Activated CD4-positive, alpha-beta T cell treated with anti-CD3 and anti-CD28 coated beads, Interleukin-2, amount 10 ng/mL, durations not matched to agents 7 days and 5 days (primary cell): ENCODE measurements at places on chromosomes 7 and 10. TPM values are rescaled to one million over a fixed set of nuclear protein-coding genes. Genes with fewer than 3 reads are reported as not detected.

DNA sequence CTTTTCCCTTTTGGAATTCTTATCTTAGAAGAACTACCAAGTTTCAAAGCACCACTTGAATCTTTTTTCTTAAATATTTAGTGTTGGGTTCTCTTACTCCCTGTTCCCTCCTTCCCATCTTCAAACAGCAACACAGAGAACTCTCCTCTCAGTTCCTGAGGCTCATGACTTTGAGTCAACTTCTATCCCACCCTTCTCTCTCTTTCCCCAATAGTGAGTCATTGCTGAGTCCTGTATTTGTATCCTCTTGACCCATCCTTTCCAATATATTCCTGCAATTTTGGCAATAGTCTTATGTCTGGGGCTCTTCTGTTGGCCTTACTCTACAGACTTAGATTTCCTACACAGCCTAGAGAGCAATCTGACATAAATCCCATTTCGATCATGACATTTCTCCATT is 20.8 kb upstream of the JCAD start:
- DNase-seq: no peak

Gene ADCY1
- total RNA-seq: 1.5 TPM

DNA sequence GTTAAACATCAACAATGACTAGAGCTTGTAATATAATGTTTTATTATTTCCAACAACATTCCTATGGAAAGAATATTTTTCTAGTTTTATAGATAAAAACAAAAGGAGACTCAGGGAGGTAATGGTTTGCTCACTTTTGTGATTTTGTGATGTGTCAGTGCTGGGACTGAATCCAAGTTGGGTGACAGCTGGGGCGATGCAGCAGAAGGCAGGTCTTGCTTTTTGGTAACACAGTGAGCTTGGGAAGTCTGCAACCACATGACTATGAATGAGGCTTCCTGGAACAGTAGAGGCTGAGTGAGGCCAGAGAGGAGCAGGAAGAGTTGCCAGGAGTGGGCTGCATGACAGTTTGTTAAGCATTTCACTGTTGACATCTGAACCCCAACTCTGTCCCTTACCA is 4.9 kb upstream of the YKT6 start:
- DNase-seq: no peak

Gene CNTNAP2
- not detected for total RNA-seq

DNA sequence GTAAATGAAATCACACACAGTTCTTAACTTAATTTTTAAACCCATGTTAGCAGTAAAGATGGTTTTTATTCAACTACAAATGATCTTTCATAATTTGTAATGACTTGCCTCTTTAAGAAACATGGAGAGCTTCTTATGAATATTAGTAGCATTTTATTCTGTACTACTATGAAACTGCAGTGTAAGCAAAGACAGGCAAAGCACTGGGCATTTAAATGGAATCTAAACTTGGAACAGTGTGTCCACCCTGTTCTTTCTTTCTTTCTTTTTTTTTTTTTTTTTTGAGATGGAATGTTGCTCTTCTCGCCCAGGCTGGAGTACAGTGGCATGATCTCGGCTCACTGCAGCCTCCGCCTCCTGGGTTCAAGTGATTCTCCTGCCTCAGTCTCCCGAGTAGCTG is 740.4 kb upstream of the IGFBP3 start:
- DNase-seq: no peak

DNA sequence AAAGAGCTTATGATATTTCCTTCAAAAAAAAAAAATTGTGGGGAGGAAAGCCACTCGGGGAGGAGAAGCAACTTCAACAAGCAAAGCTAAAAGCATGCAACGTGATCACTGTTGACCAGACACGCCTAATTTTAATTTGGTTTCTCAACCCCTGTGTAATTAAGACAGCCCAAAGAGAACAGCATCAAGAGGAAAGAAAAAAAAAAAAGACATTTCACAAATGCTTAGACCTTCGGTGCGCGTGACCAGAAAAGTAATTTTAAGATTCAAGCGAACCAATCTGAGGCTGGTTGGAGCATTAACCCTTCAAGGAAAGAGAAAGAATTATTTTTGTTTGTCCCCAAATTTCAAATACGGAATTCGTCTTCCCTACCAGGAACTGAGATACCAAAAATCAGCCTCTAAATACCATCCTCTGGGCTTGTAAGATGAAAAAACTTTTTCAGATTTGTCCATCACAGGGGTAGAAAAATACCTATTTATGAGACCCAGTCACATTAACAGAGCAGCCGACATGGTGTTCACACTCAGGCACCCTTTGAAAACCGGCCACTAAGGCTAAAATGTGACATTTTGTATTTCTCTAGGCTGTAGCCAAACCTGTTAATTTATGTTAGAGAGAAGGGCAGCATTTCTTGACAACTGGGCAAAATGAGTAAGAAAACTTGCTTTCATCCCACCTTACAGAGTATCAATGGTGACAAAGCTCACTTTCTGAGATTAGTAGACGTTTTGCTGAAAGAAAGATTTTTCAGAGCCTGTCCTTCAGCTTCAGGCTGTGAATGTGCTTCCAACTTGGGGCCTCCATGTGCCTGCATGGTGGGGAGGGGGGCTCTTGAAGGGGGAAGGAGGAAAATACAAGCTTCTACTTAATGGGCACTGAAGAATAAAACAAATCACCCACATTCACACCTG is 179.9 kb upstream of the KLF14 start:
- DNase-seq: no peak

DNA sequence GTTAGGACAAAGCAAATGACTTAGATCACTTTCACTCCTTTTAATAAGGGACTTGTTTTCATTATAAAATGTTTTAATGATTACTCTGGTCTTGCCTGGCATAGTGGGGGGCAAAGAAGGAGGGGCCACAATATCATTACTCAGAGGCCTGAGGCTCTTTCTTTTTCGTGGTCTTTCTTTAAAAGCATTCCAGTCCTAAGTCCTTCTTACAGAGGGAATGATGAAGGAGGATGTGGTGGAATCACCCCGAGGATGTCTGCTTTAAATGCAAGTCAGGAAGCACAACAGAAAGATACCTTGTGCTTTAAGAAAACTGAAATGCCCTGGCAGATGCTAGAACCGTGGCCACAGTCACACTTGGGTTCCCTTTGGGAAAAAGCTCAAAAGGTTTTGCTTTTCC is 379.1 kb downstream of the INHBA start:
- DNase-seq: no peak

Gene SH2D4B
- total RNA-seq: 0.10 TPM

GRCh38 chr10:69453795-69454194 is 2.5 kb downstream of the TSPAN15 start:
- DNase-seq: no peak

Gene TNS3
- not detected for total RNA-seq

- DNase-seq: no peak
Measured at GRCh38 chr10:35735412-35735811, 93.3 kb upstream of the FZD8 start.

- no peak for DNase-seq
Measured at GRCh38 chr10:18066947-18067346, 73.3 kb upstream of the CACNB2 start.

GRCh38 chr10:121187391-121187790 is 336.2 kb downstream of the WDR11 start:
- no peak for DNase-seq

GRCh38 chr7:108146070-108146842 is 16.1 kb upstream of the LAMB4 start:
- peak; percentile 70 for DNase-seq

- no peak for DNase-seq
Measured at GRCh38 chr10:12687996-12688395, 313.5 kb downstream of the CCDC3 start.

Gene PRPS1L1
- total RNA-seq: not detected

Gene RBM20
- total RNA-seq: not detected

DNA sequence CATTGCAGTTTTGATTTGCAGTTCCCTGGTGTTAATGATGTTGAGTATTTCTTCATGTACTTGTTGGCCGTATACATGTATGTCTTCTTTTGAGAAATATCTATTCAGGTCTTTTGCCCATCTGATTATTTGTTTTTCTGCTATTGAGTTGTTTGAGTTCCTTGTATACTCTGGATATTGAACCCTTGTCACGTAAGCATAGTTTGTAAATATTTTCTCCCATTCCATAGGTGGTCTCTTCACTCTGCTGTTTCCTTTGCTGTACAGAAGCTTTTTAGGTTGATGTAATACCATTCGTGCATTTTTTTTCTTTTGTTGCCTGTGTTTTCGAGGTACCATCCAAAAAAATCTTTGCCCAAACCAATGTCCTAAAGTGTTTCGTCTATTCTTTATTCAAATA is 43.6 kb upstream of the LRRC17 start:
- no peak for DNase-seq

DNA sequence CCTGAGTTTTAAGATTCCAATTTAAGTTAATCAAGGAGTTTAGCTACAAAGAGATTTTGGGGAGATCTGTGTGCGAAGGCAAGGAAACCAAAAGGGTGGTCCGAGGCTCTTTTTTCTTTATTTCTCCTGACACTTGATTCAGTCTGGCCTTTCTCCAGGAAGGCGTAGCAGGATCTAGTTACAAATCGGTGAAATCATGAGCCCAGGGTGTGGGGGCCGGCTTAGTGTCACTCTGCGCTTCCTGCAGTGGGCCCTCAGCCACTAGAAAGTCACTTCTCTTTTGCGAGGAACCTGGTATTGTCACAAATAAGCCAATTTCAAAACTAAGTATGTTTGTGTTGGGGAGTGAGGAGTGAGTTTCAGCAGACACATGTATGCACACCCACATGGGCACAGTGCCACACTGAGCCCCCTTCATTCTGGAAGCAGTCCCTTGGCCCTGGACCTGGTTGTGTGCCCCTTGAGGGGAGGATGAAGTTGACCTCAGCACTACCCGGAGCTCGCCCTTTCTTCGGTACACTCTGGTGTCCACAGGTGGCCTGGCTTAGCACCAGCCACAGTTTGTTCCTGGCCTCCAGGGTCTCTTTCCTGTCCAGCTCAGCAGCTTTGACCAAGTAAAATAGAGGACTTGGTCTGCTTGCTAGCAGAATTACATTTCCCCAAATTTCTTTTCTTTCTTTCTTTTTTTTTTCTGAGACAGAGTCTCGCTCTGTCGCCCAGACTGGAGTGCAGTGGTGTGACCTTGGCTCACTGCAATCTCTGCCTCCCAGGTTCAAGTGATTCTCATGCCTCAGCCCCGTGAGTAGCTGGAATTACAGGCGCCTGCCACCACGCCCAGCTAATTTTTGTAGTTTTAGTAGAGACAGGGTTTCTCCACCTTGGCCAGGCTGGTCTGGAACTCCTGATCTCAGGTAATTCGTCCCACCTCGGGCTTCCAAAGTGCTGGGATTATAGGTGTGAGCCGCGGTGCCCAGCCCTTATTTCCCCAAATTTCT is 84.0 kb upstream of the BTBD16 start:
- no peak for DNase-seq

Gene GPR26
- not detected for total RNA-seq

GRCh38 chr10:127207081-127207480 is 10.7 kb upstream of the INSYN2A start:
- DNase-seq: no peak

DNA sequence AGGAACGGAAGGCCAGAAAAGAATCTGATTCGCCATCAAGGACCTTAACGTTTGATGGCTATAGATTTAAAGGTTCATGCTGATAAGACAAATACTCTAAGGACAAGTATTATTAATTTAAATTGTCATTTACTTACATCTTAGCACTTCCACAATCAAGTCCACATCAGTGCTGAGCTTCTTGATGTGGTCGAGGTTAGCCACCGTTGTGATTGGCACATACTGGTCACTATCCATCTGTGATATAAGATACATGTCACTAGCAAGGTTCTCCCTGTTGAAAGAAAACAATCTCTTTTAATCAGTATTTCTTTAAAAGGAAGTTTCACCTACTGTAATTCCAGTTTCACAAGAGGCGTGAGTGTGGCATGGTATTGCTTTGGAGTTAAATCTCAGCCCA is 88.7 kb downstream of the LARP4B start:
- DNase-seq: no peak
